SK-MEL-5 (cell line): ENCODE measurements at places on chromosomes 16 and 17. TPM values are rescaled to one million over a fixed set of nuclear protein-coding genes. Genes with fewer than 3 reads are reported as not detected.

Gene MOSMO
- 15.1 and 16.4 TPM in 2 replicates for total RNA-seq

Gene SPATA32
- not detected in 2 replicates for total RNA-seq

DNA sequence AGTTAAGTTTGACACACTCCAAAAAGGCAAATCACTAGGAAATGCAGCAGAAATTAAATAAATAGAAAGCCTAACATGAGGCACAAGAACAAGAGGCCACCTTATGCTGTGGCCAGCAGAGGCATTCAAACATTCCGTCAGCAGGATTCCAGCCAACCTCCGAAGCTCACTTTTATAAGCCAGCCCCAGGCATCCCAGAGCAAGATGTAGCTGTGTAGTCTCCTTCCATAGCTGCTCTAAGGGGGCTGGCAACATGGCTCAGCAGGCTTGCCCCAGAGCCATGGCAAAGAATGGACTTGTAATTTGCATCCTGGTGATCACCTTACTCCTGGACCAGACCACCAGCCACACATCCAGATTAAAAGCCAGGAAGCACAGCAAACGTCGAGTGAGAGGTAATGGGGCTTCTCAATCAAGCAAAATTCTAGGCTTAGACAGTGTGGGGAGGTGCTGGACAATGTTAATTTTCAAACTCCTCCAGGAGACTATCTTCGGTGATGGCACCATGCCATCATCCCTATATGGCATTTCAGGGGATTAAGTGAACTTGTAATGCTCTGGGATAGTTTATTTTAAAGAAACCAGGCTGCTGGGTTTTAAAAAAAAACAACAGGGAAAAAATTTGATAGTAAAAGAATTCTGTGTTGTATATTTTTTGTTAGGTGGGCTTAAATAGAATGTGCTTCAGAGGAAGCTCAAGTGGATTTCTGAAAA, at the start of gene CLEC3A:
TSS of gene CLEC3A (plus strand) at position 202 of the 714 bp plus-strand sequence. CDS start at position 281, 79 bp downstream.
- no peak for DNase-seq

- peak; percentile 45 for DNase-seq
Measured at GRCh38 chr17:19533718-19534561, at the start of gene SLC47A1. SLC47A1 (plus strand) TSS chr17:19533854; CDS start chr17:19533940, 86 bp downstream.

DNA sequence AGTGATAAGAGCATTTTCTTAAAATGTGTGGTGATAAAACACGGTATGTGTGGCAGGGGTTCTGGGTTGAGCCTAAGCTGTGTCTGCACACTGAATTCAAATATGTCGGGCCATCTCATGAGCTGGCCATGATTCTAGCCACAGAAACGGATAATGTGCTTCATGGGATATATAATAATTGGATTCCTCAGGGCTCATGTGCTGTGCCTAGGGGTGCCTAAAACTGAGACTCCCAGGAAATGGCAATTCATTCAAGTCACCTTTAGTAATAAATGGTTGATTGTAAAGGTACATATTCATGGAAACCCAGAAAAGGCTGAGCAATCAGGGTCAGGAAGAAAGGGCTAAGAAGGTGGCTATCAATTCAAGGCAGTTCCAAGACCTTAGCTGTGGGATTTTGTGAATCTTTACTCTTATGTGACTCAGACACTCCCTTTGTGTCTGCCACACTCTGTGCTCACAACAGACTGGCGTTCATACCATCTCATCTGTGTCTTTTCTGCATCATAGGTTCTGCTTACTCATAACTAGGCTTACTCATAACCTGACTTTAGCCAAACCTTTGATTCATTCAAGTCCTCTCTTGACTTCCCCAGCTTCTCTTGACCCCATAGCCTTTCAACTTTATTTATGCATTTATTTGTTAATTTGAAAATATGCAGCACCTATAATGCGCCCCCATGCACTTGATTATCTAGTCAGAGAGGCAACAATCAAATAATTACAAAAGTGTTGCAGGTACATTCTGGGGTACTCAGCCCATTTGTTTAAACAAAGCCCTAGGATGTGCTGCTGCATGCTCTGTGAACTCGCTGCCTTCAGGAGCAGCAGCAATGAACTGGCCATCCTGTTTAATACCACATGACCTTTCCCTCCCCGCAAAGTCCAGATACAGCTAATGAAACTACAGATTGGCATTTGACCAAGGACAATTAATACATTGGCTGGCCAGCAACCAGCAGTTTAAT, 28.4 kb upstream of the MED13 start:
- peak; percentile 66 for DNase-seq

DNA sequence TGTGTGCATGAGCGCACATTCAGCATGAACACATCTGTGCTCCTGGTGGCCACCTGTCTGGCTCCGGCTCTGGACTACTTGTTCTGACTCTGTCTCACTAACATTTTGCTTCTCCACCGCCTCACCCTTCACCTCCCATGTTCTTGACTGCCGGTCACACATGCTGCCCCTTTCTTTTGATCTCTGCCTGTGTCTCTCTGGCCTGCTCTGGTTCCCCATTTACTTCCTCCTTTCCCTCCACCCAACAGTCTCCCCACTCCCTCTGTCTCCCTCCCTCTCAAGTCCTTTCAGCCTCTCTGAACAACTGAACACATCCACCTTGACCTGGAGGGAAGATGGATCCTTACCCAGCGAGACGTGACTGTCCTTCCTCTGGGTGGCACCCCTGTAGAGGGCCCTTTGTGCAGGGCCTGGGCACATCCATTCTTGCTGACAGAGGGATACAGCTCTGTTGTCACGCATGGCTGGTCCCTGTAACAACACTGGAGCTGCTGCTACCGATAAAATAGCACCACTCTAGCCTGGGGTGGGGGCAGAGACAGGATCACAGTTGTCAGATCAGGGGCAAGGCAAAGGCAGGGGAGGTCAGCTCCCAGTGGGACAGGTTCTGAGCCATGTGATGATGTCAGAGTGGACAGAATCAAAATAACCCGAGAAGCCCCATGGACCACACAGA, 11.0 kb downstream of the ZSCAN32 start:
- no peak for DNase-seq

GRCh38 chr17:8481089-8481488, 45.4 kb downstream of the NDEL1 start:
- DNase-seq: no peak

- no peak for DNase-seq
Measured at GRCh38 chr16:67716097-67716496, 3.0 kb downstream of the GFOD2 start.

DNA sequence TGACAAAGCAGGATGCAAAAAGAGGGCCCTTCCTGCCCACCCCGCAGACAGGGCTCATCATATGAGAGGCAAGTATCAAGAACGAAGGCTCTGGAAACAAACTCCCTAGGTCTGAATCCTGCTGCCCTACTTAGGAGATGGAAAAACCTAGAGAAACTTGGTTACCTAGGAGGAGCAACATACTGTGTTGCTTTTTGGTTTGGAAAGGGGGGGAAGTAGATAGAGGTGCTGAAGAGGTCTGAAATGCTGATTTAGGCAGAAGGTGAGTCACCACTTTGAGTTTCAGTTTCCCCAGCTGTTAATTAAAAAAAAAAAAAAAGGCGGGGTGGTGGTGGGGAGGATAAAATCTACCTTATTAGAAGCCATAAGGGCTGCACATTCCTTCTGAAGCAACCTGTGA, 1.5 kb downstream of the N4BP1 start:
- no peak for DNase-seq

DNA sequence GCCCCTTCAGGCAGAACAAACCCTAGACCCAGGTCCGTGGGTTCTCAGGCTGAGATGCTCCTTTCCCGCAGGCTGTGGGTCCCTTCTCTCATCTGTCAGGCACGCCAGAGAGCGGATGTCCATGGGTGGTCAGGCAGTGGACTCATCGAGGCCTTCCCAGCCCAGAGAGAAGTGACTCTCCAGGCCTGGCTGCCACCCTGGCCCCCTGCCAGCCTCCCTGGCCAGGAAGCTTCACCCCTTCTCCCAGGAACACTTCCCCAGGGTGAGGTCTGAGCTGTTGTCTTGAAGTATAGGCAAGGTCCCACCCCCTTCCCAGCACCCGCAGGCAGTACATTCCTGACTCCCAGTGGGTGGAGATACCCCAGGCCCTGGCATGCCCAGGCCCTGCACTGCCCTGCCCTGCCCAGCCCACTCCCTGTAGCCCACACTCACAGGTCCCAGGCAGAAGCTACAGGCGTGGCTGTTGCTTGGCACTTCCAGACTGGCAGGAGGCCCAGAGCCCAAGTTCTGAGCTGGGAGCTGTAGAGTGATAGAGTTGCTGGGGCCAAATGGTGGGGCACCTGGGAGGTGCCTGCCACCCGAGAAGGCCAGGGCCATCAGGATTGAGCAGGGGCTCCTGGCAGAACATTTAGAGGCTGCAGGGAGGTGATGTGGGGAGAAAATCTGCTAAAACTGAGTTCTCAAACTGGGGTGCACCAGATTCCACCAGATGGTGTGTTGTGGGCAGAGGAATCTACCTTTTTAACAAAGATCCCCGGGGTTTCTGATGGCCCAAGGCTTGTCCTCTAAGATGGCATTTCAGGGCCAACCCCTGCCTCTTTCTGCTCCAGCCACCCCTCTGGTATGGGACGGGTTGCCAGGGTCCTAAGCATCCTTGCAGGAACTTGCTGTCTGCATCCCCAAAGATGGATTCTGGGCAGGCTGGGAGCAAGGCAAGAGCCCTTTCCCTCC, 6.7 kb downstream of the ITGA3 start:
- peak; percentile 49 for DNase-seq

GRCh38 chr16:66910175-66910940, 8.3 kb downstream of the CDH16 start:
- no peak for DNase-seq

GRCh38 chr16:11551842-11552241, 34.9 kb downstream of the LITAF start:
- DNase-seq: no peak

Gene CSH2
- total RNA-seq: not detected in 2 replicates

Gene C1QTNF1
- total RNA-seq: 15.7 and 15.8 TPM in 2 replicates

DNA sequence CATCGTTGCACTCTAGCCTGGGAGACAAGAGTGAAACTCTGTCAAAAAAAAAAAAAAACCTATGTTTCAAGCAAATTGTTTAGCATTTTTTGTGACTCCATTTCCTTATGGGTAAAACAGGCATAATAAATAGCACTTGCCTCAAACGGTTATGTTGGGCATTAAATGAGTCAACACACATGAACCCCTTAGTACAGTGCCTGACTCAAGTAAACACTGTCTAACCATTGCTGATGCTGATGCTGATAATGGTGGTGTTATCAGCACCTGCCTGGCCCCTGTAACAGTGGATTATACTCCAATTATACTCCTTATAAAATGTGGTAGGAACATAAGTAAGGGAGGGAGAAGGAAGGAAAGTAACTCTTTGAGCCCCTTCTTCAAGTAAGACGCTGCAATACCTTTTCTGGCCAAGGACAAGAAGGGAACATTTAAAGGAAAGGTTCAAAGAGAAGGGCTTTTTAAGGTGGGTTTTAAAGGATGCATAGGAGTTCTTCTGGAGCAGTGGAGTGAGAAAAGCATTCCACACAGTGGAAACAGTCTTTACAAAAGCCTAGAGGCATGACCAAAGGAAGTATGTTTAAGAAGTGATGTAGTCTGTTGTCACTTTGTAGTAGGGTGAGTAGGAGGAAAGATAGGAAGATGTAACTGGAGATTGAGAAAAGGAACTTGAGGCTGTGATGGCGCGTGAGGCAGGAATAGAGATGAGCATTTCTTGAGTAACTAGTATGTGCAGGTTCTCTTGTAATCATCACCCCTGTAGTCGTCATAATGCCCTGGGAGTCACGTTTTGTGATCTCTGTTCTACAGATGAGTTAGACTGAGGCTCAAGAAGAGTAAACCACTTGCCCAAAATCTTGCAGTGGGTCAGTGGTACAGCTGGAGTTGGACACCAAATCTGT, 4.3 kb downstream of the SCNN1B start:
- no peak for DNase-seq

DNA sequence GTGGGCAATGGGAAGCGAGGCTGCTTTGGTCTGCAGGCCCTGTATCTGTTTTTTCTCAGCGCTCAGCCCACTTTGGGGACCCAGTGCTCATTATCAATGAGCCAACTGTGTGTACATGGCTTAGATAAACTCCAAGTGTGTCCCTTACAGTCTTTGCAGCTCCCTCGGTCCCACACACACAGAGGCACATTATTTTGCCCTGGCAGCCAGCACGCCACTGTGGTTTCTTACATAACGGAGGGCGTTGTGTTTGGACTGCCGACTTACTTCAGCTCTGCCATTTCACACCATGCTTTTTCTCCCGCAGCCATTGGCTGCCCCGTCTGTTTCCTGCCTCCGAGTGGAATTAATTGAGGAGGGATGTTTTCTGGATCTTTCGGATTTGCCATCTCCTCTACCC, 56.5 kb upstream of the CLEC18A start:
- peak; percentile 96 for DNase-seq

- DNase-seq: no peak
Measured at GRCh38 chr17:74892013-74892841, 1.2 kb downstream of the FADS6 start.

- DNase-seq: no peak
Measured at GRCh38 chr16:31108794-31109558, 790 bp downstream of the BCKDK start.

- no peak for DNase-seq
Measured at GRCh38 chr16:89642574-89642973, 14.9 kb downstream of the CHMP1A start.

DNA sequence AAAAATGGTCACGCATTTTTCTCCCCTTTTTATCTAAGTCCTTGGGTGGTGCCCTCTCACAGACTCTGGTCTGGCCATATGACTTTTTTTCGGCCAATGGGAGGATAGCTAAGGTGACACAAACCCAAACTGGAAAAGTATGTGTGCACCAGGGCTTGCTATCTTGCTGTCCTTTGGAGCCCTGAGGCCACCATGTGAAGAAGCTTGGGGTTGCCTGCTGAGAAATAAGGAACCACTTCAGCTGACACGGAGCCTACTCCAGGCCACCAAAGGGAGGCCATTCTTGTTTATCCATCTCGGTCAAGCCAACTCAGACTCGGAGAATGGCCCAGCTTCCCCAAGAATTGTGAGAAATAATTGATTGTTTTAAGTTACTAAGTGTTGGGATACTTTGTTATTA, 111.4 kb upstream of the ZFHX3 start:
- DNase-seq: no peak

Gene TMEM106A
- 1.2 and 1.3 TPM in 2 replicates for total RNA-seq

Gene P2RX5
- 2.4 and 3.0 TPM in 2 replicates for total RNA-seq

DNA sequence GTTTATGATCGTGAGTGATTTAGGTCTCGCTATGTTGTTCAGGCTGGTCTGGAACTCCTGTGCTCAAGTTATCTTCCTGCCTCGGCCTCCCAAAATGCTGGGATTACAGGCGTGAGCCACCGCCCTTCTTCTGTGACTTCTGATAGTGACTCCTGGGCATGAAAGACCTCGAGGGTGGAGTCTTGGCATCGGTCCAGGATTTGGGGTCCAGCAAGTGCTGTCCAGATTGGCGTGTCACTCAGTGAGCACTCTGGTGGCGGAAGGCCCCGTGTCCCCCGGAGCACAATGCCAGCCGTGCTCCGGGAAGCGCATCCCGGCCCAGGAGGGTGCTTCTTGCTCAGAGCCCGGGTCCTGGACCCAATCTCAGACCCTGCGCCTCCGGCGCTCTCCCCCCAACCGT, 6.8 kb downstream of the OR1F1 start:
- no peak for DNase-seq

GRCh38 chr17:79932451-79933306, 93.4 kb upstream of the CBX4 start:
- DNase-seq: peak; percentile 68

Gene MARVELD3
- 0.08 TPM in 1 of 2 replicates, not detected in the other for total RNA-seq
